ENCODE measurements at places on chromosomes 7 and 10.

- no peak for DNase-seq
These were observed 19.2 kb downstream of the SHH start for GRCh38 chr7:155792999-155793560.

DNA sequence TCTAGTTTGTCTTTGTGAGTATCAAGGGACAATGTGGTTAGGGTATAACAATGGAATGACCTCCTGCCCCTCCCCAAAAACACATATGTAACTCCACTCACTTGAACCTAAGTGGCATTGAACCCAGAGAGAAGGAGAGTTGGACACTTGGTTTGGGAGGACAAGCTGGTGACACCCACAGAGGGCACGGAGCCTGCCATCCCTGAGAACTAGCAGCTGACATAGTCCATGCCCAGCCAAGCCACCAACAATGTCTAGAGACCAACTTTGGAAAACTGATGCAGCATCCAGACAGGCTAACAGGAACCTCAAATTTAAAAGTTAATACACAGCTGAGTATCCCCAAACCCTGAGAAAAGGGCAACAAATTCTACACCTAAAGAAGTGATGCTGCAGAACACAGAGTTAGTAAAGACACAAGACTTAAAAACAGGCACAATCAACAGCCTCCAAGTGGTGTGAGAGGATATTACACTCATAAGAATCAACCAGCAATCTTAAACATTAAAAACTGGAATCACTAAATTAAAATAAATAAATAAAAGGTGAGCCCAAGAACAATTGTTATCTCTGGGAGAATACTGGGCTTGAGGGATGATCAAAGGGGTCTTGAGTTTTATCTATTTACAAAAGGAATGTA, 27.2 kb downstream of the NUDCD3 start:
- no peak for DNase-seq

DNA sequence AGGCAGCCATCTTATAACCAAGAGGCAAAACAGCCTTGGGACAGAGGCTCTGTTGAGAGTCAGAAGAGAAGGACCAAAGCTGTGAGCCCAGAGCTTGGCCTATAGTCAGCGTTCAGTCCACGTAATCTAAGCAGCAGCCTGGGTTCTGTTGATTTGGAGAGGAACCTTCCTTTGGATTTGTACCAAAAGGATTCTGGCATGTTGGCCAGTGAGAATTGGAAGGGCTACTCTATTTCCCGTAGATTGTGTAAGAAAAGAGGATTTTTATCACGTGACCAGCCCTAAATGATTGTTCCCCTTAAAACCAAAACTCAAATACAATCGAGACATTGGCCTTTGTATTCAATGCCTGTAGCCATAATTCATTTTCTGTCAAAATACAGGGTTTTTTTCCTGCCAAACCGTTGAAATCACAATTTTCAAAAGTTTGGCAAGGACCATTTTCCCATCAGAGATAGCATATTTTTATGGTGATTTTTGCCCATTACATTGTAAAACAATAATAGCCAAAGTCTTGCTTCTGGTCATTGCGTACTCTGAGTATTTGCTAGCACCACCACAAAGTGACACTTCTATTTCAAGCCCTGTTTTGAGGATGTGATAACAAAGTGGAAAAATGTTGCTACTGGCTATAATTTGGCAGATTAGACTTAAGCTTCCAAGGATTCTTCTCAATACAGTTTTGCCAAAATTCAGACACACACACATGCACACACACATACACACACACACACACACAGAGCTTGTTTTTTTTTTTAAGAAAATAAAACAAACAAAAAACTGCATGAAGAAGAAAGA, 23.1 kb upstream of the BMPER start:
- no peak for DNase-seq

- no peak for DNase-seq
These were observed 51.4 kb upstream of the APBB1IP start for GRCh38 chr10:26386781-26387180.

- DNase-seq: no peak
These were observed 19.7 kb upstream of the SHH start for GRCh38 chr7:155831807-155832524.

GRCh38 chr10:94607111-94607510, 61.5 kb downstream of the HELLS start:
- DNase-seq: no peak

DNA sequence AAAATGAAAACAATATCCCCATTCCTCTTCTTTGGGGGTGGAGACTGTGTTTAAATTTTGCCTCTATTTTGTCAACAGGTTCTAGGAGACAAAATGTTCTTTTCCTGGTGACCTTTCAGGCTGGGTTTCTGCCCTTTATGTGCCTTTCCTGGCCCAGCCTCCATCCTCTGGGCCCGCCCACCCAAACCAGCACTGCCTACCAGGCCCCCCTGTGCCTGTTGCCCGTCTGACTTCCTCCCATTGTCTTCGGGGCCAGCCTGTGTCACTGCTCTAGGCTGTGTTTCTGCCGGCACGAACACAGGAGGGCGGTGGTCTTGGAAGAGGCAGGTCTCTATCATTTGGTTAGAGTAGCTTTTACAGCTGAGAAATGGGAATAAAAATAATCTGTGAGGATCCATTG, 13.9 kb downstream of the TSPAN14 start:
- no peak for DNase-seq

- DNase-seq: no peak
These were observed 11.6 kb upstream of the CAMK1D start for GRCh38 chr10:12337453-12338372.

DNA sequence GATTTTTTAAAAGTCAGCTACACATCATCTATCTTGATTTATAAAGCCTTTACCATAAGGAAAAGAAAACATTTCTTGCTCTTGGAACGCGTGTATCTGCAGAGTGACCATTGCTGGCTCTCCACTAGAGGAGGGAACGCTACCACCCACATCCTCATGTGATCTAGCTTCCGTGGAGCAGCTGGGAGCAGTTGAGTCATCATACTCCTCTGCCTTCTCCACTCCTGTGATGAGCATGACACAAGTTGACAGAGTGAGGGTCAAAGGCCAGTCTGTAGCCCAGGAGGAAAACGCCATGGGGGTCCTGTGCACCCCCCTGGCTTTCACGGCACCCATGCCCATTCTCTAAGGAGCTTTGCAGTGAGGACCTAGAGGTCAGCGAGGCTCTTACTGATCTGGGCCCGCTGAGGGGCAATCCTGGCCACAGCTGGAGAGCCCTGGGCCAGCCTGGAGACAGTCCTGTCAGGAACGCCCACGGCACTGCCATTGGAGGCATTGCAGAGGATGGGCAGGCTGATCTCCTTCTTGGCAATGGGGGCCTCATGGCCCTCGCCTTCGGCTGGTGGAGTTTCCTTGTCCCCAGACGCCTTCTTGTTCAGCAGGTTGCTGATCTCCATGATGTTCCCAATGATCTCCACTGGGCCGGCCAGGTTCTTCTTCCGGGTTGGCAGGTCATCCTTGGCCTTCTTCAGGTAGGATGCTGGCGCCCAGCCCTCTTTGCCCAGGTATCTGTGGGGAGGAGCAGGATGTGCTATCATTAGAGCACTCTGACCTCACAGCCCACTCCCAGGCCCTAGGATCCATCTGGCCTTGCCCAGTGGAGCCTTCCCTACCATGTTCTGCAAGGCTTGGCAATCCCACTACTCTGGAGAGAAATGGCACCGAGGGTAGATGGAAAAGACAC, 119.2 kb downstream of the NEURL1 start:
- DNase-seq: no peak

DNA sequence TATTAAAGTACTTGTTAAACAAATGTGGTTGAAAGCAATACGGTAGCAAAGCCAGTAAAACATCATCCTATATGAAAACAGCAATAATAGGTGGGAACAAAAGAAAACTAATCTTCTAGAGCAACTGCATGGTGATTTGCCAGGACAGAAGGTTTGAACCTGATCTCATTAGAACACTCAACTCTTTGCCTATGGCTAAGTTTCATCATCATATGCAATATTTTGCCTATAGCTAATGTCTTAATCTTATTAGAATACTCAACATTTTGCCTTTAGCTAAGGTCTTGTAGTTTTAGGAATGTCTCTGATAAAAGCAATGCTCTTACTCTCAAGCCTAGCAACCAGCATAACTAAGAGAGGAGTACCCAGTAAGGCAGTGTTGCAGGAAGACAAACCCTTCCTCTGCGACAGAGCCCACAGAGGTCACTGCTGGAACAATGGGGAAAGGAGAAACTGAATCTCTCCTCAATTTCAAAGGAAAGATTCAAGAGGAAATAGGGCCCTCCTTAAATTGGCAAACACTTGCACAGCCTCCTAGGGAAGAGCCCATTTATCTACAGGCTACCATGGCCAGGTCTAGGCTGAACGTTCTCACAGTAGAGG, 38.3 kb downstream of the CADPS2 start:
- DNase-seq: no peak

DNA sequence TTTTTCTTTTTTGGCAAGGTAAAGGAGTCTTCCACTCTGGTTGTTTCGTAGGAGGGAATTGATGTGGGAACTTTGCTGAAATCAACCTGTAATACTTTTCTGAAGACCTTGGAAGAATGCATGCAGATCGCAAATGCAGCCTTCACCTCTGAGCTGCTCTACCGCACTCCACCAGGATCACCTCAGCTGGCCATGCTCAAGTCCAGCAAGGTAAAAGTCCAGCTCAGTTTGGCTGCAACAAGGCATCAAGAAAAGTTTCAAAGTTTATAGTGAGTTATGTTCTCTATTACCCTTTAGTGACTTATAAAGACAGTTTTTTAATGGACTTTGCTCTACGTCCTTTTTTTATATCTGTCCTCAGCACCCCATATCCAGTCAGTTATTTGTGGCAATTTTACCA, 21.0 kb downstream of the PLEKHA8 start:
- no peak for DNase-seq

GRCh38 chr10:78264361-78264760, 230.7 kb downstream of the RPS24 start:
- no peak for DNase-seq

DNA sequence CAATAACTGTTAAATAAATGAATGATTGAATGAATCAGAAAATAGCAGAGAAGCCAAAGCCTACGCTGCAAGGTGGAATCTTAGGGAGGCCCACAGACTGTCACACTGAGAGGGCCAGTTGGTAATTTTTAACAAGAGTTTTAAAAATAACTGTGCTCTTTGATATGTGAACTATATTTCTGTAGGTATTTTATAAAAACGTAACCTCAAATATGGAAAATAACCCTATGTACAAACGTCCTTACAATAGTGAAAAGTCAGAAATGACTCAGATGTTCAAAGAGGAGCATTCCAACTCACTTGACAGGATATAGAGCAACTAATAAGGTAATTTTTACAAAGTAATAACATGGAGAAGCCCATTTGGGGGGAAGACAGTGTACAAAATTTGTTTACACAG, 18.9 kb upstream of the TMEM273 start:
- DNase-seq: no peak

Measured in NCI-H1436 treated with DMSO at 0.1 percent for 48 hours (cell line).